Activated CD4-positive, CD25-positive, alpha-beta regulatory T cell treated with anti-CD3 and anti-CD28 coated beads, Interleukin-2, amount 50 U/mL, for 24 hours (primary cell): ENCODE measurements at places on chromosomes 4 and X.

GRCh38 chr4:6855692-6856297, 53.8 kb upstream of the TBC1D14 start:
- peak; percentile 94 for ATAC-seq

GRCh38 chrX:111581086-111581485, 69.6 kb downstream of the SERTM2 start:
- ATAC-seq, result no peak

DNA sequence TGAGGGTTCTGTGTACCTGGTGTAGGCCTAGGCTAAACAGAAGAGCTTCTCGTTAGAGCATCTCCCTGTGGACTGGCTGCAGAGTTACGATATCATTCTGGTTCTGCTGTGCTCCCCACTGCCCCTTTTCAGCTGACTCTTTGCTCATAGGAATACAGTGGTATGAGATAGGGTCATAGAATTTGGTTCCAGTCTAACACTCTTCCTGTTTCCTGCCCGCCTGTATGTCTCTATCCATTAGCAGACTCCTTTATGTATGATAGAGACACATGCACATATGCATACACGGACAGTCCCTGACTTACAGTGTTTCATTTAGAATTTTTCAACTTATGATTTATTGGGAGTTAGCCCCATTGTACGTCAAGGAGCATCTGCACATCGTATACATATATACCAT, 15.3 kb downstream of the RNF4 start:
- ATAC-seq, result no peak

DNA sequence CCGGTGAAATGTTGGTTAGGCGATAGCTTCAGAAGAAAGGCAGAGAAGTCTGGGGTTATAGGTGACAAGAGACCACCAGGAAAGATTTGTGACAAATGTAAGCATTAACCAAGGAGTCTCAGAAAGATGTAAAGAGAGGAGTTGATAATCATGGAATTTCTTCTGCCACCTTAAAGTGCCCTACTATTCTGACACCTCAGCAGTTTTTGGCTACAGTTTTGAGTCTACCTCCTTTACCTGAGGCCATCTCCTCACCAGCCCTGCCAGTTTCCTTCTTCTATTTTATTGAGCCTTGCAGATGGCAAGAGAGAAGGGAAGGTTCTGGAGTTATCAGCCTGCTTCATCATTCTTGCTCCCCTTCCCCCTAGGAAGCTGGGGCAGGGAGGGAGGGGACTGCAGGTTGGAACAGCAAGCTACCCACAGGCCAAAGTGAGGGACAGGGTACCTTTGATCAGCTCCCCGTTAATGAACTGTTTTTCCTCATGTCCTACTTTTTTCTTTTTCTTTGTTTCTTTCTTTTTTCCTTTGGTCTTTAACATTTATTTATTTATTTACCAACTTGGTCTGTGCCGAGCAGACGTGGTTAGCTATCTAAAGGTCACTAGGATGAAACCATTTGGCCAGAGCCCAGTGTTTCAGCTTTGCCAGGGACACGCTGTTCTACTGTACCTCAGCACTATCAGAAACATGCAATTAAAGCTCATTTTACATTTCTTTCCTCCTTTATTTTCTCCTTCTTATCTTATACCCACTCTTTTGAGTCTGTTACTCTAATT, 438.7 kb upstream of the AR start:
- ATAC-seq, result no peak

DNA sequence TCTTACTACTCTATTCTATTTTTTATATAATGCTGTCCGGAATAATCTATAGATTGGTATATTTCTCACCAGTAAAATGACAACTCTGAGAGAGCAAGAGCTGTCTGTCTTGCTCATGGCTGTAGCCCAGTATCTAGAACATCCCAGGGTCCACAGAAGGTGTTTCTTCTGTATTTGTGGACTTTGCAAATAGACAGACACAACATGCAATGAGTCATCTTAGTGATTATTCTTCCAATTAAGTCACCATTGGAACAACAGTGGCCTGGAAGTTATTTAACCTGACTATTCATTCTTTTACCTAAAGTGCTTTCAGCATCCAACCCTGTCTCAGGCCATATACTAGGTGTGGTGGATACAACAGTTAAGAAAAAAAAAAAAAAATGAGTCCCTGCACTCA, 179.5 kb downstream of the PPARGC1A start:
- ATAC-seq, result no peak

DNA sequence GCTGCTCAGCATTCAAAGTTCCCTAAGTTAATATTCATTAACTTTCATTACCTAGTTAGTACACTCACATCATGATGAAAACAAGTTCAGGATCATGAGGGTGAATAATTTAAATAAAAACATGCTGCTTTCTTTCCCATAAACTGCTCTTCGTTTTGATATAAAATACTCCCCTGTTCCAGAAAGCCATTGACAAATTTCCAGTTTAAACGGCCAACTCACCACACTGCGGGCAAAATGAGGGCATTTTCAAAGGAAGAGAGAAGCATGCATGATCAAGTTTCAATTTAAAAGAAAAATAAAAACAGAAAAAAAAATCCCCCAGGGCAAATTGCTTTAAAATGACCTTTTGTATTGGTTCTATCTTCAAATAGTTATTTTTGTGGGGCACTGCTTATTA, 69.6 kb downstream of the EPHA5 start:
- ATAC-seq, result no peak
